ENCODE measurements at places on chromosomes 2 and 18. TPM values are rescaled to one million over a fixed set of nuclear protein-coding genes. Genes with fewer than 3 reads are reported as not detected.

The KRTCAP3 gene
- total RNA-seq = not detected

The ASAP2 gene
- 12.9 TPM for total RNA-seq

The LHCGR gene
- not detected for total RNA-seq

The ZSWIM2 gene
- not detected for total RNA-seq

DNA sequence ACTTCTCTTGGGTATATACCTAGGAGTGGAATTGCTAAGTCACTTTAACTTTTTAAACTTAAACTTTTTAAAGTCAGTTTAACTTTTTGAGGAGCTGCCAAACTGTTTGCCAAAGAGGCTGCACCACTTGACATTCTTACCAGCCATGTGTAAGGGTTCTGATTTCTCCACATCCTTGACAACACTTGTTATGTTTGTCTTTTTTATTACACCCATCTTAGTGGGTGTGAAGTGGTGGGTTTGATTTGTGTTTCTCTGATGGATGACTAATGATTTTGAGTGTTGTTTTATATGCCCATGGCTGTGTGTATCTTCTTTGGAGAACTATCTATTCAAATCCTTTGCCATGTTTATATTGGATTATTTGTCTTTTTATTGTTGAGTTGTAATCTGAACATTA is 13.6 kb downstream of the ASAP2 start:
- DNase-seq = no peak

All from SJSA1 (cell line).